ENCODE measurements at places on chromosomes 12 and 14.
A peak's percentile ranks its signal among the peaks of the same experiment; 100 is the strongest.

- DNase-seq, result peak; percentile 31
Observed at GRCh38 chr12:76455582-76456345, 103.8 kb downstream of the OSBPL8 start.

GRCh38 chr14:61602733-61603077, 92.6 kb upstream of the HIF1A start:
- DNase-seq, result no peak

- DNase-seq, result no peak
Observed at GRCh38 chr12:2337031-2338010, 284.5 kb downstream of the CACNA1C start.

- DNase-seq, result no peak
Observed at GRCh38 chr14:71582705-71583104, 349.5 kb upstream of the RGS6 start.

DNA sequence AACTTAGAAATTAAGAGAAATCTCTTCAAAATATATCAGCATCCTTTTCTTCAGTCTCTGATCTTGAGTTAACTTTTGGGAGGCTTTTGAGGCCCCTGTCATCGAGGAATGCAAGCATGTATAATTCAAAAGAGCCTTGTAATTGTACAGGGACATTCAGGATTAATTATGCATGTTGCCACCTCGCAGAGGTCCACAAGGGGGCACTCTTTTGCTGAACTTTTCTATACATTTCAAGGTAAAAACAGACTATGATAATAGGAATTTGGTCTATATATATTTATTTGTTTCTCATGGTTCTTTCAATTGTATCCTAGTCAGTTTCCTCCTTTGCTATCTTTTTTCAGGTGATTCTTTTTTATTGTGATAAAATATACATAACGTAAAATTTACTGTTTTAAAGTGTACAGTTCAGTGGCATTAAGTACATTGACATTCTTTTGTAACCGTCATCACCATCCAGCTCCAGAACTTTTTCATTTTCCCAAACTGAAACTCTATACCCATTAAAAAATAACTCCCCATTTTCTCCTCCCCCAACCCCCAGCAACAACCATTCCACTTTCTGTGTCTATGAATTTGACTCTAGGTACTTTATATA, 47.0 kb upstream of the SLC2A13 start:
- peak; percentile 11 for DNase-seq

DNA sequence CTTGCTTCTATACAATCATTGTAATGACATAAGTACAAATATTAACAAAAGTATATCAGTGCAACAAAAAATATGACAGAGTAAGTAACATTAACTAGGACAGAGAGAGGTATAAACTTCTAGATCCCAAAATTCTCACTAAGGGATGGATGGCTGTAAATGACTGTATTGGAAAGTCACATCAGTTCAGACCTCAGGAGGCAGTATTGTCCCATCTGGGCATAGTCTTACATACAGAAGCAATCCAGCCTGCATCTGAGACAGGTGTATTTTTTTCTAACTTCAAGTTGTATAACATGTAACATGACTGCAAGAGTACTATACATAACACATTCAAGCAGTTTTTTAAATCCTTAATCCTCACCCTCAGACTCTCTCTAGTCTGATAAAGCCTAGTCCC, 99.0 kb downstream of the GARIN6 start:
- no peak for DNase-seq

DNA sequence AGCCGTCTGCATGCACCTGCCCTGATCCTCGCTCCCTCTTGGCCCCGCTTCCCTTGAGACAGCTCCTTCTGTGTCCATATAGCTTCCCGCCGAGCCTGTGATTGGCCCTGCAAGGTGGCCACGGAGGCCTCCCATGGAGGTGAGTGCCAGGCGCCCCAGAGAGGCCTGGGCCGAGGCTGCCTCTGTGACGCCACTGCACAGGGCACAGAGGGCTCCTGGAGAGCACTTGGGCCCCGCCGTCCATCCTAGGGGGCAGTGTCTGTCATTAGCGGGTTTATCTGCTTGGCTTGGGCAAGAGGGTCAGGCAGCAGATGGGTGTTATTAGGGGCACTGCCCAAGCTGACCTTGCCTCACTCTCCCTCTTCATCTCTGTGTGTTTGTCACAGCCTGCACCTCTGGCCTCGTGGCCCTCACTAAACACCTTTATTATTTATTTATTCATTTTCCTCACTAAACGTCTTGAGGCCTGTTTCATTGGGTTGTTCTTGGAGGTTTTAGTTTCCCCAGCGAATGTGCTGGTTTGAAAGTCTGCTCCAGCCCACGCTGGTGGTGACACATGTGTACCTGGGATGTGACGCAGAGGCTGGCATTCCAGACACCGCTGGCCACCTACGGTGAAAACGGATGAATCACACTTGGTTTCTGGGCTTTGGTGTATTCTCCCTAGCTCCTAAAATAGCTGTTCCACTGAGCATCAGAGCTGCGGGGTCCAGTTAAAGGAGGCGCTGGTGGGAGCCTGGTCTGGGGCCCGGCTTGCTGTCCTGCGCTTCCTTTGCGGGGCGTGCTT, 5.9 kb downstream of the ZFYVE21 start:
- DNase-seq, result no peak

- DNase-seq, result peak; percentile 9
Observed at GRCh38 chr12:98939350-98939749, 294.3 kb downstream of the APAF1 start.

- no peak for DNase-seq
Observed at GRCh38 chr12:82124711-82125380, 233.3 kb downstream of the CCDC59 start.

- no peak for DNase-seq
Observed at GRCh38 chr12:54549774-54550451, 512 bp downstream of the PDE1B start.

DNA sequence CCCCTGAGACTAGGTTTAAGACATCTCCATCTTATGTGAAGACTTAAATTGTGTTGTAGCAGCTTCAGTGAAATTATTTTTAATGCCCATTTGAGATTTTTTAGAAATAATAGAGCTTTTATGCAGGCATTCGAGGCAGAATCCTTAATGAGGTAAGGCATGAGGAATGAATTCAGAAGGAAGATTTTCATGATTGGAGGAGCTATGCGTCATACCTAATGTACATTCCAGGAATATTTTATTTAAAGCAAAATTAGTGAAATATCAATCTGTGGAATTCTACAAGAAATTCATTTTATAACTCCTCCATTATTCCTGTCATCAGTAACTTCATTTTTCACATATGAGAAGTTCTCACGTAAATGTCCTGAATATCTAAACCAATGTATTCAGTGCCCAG, 36.0 kb upstream of the GARIN6 start:
- DNase-seq, result no peak

DNA sequence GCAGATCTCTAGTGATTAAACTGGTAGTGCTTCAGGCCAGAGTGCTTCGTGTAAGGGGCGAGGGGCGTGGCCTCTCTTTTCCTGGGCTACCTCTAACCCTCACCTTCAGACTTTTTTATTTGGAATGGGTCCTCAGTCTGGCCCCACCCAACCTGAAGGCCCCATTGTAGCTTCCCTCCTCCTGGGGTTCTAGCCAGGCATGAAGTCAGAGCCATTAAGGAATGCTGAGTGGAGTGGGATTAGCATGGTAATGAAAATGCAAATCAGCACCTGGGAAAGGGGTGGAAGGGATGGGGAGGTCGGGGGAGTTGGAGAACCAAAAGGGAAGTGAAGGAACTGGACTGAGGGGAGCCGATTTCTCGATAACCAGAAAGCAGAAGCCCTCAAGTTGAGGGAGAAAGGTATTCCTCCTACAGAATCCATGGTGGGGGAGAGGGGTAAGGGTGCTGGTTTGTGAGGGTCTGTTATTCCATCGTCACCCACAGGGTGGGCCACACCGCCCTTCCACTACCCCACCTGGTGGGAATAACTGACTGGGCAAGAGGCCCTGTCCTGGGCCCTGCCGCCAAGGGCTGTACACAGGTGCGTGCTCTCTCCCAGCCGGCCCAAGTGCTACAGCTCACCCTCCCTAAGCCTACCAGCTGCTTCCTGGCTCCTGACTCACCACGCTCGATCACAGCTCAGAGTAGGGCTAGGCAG, 14.1 kb downstream of the ZFHX2 start:
- DNase-seq, result no peak

DNA sequence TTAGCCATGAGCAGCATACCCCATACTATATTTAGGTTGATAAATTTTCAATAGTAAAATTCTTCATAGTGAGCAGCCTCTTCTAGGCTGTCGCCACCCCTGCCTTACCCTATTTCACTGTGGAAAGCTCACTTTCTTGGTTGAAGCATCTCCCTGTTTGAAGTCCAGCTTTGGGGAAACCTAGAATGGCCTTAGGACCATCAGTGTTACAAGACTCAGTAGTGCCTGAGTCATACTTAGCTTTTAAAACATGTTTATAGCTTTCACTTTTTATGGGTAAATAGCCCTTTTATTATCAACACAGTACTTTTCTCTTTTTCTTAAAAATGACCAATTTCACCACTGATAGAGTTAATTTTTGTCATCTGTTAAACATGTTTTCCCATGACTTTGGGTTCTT, 37.1 kb downstream of the FUT8 start:
- DNase-seq, result no peak

- DNase-seq, result no peak
Observed at GRCh38 chr12:41019461-41019860, 168.7 kb upstream of the PDZRN4 start.

DNA sequence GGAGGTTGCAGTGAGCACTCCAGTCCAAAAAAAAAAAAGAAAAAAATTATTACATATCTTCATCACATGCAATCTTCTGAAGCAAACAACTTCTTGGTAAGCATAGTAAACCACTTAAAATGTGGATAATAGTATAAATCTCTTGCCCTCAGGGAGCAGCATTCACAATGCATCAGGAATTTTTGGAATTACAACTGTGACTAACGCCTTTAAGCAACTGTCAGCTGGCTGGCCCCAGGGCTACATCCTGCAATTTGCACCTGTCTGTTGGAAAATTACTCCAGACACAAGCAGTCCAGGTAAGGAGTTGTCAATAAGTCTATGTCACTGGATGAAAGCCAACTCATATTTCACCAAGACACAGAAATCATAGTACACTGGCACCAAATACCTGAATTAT, 5.5 kb upstream of the SLC7A7 start:
- no peak for DNase-seq

- no peak for DNase-seq
Observed at GRCh38 chr12:25962932-25963525, 4.5 kb downstream of the RASSF8 start.
